ENCODE measurements at places on chromosomes 3 and 15. TPM values are rescaled to one million over a fixed set of nuclear protein-coding genes. Genes with fewer than 3 reads are reported as not detected.

DNA sequence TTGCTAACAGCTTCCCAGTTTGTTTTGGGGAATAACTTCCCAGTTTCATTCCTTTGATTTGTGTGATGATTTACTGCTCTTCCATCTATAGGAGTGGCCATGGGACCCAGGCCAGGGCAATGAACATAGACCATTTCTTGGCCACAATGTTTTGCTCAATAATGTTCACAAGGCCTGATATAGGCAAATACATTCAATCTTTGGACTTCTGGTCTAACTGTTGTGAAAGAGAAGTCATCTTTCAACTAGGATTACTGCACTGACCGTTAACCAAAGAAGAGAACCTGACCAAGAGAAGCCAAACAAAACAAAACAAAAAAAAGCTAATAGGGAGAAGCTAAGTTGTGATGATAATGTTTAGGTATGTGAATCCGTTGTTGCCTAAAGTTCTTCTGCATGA, 221.8 kb upstream of the SUCLG2 start:
- H3K4me1 ChIP-seq, result no peaks in the 10 kb centered on the region
- no peak overlapping the region for H3K27ac ChIP-seq
- H3K4me3 ChIP-seq, result no peak overlapping the region
- DNase-seq, result no peak

- no peak for DNase-seq
- no peak overlapping the region for H3K27ac ChIP-seq
- no peak overlapping the region for H3K4me3 ChIP-seq
- no peaks in the 10 kb centered on the region for H3K4me1 ChIP-seq
These were observed 163.8 kb upstream of the CMC1 start for GRCh38 chr3:28077572-28077971.

GRCh38 chr15:73925848-73926218, 429 bp upstream of the LOXL1 start:
- H3K4me3 ChIP-seq, result peak overlapping the region; percentile 69
- no peaks in the 10 kb centered on the region for H3K36me3 ChIP-seq
- H3K27me3 ChIP-seq, result no peaks in the 10 kb centered on the region

DNA sequence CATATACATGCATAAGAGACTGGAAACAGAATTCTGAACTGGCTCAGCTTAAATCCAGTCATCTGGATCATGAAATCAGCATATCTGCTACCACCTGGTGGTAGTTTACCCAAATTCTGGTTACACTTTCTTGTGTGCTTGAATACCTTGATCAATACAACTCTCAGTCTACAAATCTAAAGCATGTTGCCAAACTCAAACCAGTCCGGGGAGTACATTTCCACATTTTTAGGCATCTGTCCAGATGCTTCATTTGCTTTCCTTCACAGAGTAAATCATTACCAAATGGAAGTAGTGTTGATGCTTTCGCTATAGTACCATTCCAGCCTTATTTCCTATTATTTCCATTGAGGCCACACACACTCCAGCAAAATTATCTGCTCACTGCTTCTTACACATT, 126.4 kb downstream of the P2RY1 start:
- H3K27ac ChIP-seq, result no peak overlapping the region
- no peaks in the 10 kb centered on the region for H3K27me3 ChIP-seq
- H3K4me3 ChIP-seq, result no peak overlapping the region
- H3K4me1 ChIP-seq, result no peaks in the 10 kb centered on the region

DNA sequence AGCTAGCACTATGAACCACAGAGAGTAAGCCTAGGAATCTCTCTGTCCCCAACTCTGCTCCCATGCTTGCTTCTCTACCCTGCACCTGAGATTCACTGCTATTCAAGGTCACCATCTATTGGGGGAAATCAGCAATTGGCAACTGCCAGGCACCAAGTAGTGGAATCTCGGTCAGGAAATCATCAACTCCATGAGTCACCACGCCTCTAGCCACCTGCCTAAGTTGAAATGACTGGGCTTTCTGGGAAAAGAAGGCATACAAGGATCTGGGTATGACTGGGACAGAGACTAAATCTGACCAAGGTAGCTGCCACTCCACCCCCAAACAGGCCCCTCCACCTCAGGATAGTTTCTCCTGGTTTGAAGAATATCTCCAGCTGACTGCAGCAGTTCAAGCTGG, 464.1 kb upstream of the CBLB start:
- peaks cover 64% of the 10 kb centered on the region for H3K4me1 ChIP-seq
- peak overlapping the region; percentile 90 for H3K27ac ChIP-seq
- H3K4me3 ChIP-seq, result peak overlapping the region; percentile 64
- H3K36me3 ChIP-seq, result peaks cover 8% of the 10 kb centered on the region

DNA sequence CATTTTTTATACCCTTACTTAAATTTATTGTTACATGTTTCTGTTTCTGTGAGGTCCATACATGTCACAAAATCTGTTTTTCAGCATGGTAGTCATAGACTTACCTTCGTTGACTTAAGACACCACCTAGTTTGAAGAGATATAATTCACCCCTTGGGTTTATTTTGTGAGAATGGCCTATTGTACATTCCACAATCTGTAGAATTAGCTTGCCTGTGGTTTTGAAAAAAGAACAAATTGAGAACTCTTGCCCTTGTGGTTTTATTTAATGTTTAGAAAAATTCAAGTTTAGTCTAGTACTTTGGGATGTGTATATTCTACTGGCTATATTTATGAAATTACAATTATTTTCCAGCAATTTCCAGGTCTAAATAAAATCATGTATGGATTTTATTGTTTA, 31.6 kb downstream of the FILIP1L start:
- H3K27me3 ChIP-seq, result no peaks in the 10 kb centered on the region
- H3K36me3 ChIP-seq, result peaks cover 4% of the 10 kb centered on the region
- peaks cover 10% of the 10 kb centered on the region for H3K4me1 ChIP-seq
- no peak for DNase-seq

The TF gene
- total RNA-seq, result 0.98 TPM

The PRC1 gene
- 84.3 TPM for total RNA-seq

The IL17RD gene
- not detected for total RNA-seq

GRCh38 chr3:22161315-22161714, 410.3 kb upstream of the ZNF385D start:
- no peak for DNase-seq
- H3K4me3 ChIP-seq, result no peak overlapping the region
- H3K36me3 ChIP-seq, result no peaks in the 10 kb centered on the region
- no peaks in the 10 kb centered on the region for H3K4me1 ChIP-seq
- no peak overlapping the region for H3K27ac ChIP-seq

GRCh38 chr15:62187425-62187824, 22.3 kb upstream of the C2CD4B start:
- H3K36me3 ChIP-seq, result no peaks in the 10 kb centered on the region
- no peak overlapping the region for H3K27ac ChIP-seq
- DNase-seq, result no peak
- H3K27me3 ChIP-seq, result peaks cover 12% of the 10 kb centered on the region

GRCh38 chr15:93052090-93052879, 36.7 kb downstream of the RGMA start:
- no peak for DNase-seq
- H3K4me1 ChIP-seq, result peaks cover 31% of the 10 kb centered on the region
- no peak overlapping the region for H3K27ac ChIP-seq
- no peak overlapping the region for H3K4me3 ChIP-seq
- H3K27me3 ChIP-seq, result peaks cover 8% of the 10 kb centered on the region

- H3K4me1 ChIP-seq, result no peaks in the 10 kb centered on the region
- no peak for DNase-seq
- no peaks in the 10 kb centered on the region for H3K36me3 ChIP-seq
- no peak overlapping the region for H3K27ac ChIP-seq
- no peaks in the 10 kb centered on the region for H3K27me3 ChIP-seq
- no peak overlapping the region for H3K4me3 ChIP-seq
These were observed 34.6 kb downstream of the GLDN start for GRCh38 chr15:51375966-51376640.

GRCh38 chr15:71180986-71181853, 65.9 kb downstream of the THSD4 start:
- DNase-seq, result no peak
- H3K4me1 ChIP-seq, result no peaks in the 10 kb centered on the region
- no peak overlapping the region for H3K4me3 ChIP-seq

- H3K27me3 ChIP-seq, result no peaks in the 10 kb centered on the region
- peaks cover 21% of the 10 kb centered on the region for H3K36me3 ChIP-seq
- DNase-seq, result no peak
- peak overlapping the region; percentile 67 for H3K27ac ChIP-seq
- peaks cover 49% of the 10 kb centered on the region for H3K4me1 ChIP-seq
- H3K4me3 ChIP-seq, result peak overlapping the region; percentile 91
These were observed 978 bp upstream of the CMC1 start for GRCh38 chr3:28240441-28240840.

- no peak overlapping the region for H3K27ac ChIP-seq
- H3K27me3 ChIP-seq, result no peaks in the 10 kb centered on the region
- DNase-seq, result no peak
- peaks cover 18% of the 10 kb centered on the region for H3K4me1 ChIP-seq
- no peak overlapping the region for H3K4me3 ChIP-seq
These were observed 85.2 kb upstream of the HERC1 start for GRCh38 chr15:63918901-63919348.

DNA sequence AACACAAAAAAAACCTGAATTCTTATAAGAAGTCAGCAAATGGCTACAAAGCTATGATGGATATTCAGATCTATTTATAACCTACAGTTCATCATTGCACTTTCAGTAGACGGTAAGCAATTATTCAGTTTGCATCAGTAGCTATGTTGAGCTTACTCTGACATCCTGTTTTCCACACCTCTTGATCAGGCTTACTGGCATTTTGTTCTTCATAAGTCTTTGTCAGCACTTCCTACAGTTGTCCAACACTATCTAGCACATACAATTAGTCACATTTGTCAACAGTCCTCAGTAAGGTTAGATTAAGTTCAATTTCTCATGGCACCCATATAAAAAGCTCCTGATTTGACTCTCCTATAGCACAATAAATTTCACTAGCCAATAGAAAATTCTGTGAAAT, 71.2 kb upstream of the ST3GAL6 start:
- H3K4me3 ChIP-seq, result no peak overlapping the region
- H3K36me3 ChIP-seq, result no peaks in the 10 kb centered on the region
- no peak overlapping the region for H3K27ac ChIP-seq
- no peak for DNase-seq
- no peaks in the 10 kb centered on the region for H3K27me3 ChIP-seq

The SH3GL3 gene
- not detected for total RNA-seq

DNA sequence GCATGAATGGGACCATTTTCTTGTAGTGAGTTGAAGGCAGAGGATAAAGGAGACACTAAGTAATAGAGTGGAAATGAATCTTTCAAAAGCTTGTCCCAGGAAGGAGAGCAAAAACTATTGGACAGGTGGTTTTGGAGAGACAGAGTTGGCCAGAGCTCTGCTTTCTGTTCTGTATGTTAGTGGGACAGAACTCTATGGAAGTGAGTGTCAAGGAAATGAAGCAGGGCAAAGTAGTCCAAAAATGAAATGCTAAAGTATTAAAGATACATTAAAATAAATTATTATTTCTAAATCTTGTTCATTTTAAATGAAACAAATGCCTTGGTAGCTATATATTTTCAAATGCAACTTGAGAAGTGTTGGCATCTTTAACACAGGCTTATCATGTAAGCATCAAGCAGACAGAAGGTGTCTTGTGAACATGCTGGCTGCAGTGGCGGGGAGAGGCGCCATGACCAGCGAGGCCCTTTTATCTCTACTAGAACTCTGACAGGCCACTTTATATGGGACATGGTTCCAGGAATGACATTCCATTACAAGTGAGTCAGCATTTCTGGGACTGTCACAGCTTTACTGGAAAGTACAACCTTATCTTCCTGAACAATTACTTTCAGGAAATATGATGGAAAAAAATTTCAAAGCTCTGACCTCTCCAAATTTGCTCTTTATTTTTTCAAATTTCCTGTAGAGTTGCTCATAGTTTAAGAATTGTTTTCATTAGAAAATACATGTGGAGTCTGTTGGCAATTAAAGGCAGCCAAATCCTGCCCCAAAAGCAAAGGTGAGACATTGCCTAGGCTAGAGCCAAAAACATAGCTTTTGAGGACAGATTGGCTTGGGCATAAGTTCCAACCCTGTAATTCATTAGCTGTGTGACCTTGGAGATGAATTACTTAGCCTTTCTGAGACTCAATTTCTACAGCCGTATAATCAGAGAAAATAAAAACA, 106.5 kb downstream of the ECT2 start:
- no peaks in the 10 kb centered on the region for H3K4me1 ChIP-seq
- no peak for DNase-seq
- H3K36me3 ChIP-seq, result no peaks in the 10 kb centered on the region
- no peak overlapping the region for H3K27ac ChIP-seq
- peaks cover 19% of the 10 kb centered on the region for H3K27me3 ChIP-seq
- no peak overlapping the region for H3K4me3 ChIP-seq

DNA sequence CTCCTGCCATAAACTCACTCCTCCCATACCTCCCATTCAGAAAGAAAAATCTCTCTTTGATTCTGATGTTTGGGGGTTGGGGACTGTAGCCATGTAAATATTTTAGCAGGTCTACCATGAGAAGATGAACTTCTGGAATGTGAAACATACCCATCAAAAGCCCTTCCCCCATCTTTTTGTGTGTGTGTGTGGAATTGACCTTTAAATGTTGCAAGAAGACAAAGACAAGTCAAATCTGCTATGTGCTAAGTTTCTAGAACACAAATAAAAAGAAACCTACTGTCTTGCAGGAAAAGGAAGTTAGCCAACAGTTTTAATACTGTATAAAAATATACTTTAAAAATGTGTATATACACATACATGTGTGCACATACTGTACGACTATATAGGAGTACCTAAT, 29.7 kb upstream of the USP50 start:
- no peaks in the 10 kb centered on the region for H3K27me3 ChIP-seq
- H3K4me1 ChIP-seq, result no peaks in the 10 kb centered on the region
- no peak for DNase-seq
- H3K4me3 ChIP-seq, result no peak overlapping the region
- H3K36me3 ChIP-seq, result peaks cover 11% of the 10 kb centered on the region

GRCh38 chr3:77324105-77324504, 284.2 kb downstream of the ROBO2 start:
- no peaks in the 10 kb centered on the region for H3K4me1 ChIP-seq
- no peaks in the 10 kb centered on the region for H3K36me3 ChIP-seq
- no peak overlapping the region for H3K4me3 ChIP-seq
- no peaks in the 10 kb centered on the region for H3K27me3 ChIP-seq

DNA sequence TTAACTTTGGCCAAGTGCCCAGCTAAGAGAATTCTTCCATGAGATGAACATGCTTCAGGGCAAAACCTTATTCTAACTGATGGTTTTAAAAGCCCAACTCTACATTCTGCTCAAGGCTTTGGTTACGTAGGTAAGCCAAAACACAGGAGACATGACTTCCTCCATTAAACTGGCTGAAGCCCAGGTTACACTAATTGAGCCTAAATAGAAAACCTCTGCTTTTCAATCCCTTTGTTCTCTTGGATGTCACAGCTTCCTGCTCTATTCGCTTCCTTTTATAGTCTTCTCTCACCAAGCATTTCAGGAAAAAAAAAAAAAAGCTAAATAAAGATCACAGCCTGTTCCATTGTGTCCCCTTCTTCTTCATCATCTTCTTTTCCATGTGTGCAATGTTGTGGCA, 420.4 kb downstream of the TIGIT start:
- H3K27me3 ChIP-seq, result no peaks in the 10 kb centered on the region
- H3K4me3 ChIP-seq, result no peak overlapping the region
- DNase-seq, result no peak
- H3K27ac ChIP-seq, result no peak overlapping the region

All from natural killer cell treated with Interleukin-12 subunit alpha and Interleukin-12 subunit beta and Interleukin-15 and Interleukin-18, amount 100 ng/mL, for 72 hours (primary cell).